ENCODE measurements at places on chromosomes 7 and 10.

- DNase-seq: no peak
These were observed 5.1 kb downstream of the RAPGEF5 start for GRCh38 chr7:22351878-22352277.

- DNase-seq: no peak
These were observed 1383.2 kb upstream of the CELF2 start for GRCh38 chr10:9634466-9634865.

GRCh38 chr7:27025270-27025669, 70.5 kb downstream of the HOXA1 start:
- DNase-seq: no peak

- no peak for DNase-seq
These were observed 26.6 kb upstream of the DDC start for GRCh38 chr7:50591480-50592438.

GRCh38 chr7:21829731-21830130, 116.0 kb downstream of the CDCA7L start:
- no peak for DNase-seq

- DNase-seq: no peak
These were observed 47.4 kb downstream of the LRRC4 start for GRCh38 chr7:127983804-127984332.

GRCh38 chr10:28906415-28906814, 229.1 kb downstream of the BAMBI start:
- DNase-seq: no peak

DNA sequence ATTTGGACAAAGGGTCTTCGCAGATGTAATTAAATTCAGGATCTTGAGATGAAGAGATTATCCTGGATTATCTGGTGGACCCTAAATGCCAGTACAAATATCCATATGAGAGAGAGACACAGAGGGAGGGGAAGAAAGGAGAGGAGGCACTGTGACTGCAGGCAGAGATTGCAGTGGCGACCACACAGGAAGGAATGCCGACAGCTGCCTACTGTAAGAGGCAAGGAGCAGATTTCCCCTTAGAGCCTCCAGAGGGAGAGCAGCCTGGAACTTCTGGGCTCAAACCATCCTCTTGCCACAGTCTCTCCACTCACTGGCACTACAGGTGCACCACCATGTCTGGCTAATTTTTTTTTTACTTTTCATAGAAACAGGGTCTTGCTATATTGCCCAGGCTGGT, 152.3 kb downstream of the SDK1 start:
- no peak for DNase-seq
